ENCODE measurements at places on chromosomes 13 and 19.

DNA sequence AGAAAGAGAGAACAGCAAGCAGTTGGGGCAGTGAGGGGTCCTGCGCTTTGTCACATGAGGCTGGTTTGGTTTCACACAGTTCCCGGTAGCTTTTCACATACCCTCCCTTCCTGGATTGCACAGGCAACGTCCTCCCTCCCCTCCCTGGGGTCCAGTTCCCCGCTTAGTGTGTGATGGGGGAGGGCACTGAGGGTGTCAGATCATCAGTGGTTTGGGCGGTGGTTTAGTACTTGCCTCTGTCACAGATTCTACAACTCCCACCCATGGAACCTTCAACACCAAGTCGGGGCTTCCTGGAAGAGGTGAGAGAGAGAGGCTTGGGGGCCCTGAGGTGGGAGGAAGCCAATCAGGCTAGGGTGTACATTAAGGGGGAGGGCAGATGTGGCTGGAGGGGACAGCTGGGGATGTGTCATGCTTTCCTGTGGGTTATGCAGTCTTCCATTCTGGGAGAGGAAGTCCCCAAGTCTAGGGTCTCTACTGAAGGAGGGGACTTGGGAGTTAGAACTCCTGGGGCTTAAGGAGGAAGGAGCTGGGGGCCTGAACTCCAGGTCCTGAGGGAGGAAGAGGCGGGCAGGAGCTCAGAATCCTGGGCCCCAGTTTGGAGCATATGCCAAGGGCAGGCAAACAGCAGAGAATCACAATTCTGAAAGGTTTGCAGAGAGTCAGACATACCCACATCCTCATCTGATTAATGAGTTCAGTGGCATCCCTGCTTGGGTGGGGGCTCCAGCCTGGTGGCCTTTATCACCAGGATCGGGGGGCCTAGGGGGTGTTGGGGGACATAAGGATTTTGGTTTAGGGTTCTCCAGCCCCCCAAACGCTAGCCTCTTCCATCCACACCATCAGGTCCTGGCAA lies at the start of gene NKG7:
NKG7 (minus strand) TSS at position 6 of the 856 bp plus-strand sequence. CDS start 119 bp downstream, outside the sequence.
- DNase-seq = peak; percentile 83

- DNase-seq = no peak
Observed at GRCh38 chr13:58767566-58767965, 1136.0 kb downstream of the PCDH17 start.

- DNase-seq = no peak
Observed at GRCh38 chr19:13615890-13616289, 109.6 kb upstream of the CACNA1A start.

DNA sequence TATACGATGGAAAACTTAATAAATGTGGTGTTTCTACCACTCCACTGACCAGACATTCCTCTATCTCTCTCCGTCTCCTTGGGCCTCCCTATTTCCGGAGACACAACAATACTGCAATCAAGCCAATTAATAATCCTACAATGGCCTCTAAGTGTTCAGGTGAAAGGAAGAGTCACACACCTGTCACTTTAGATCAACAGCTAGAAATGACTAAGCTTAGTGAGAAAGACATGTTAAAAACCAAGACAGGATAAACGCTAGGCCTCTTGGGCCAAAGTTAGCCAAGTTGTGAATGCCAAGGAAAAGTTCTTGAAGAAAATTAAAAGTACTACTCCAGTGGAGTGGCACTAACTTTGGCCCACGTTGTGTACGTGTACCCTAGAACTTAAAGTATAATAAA lies 22.5 kb downstream of the ZDHHC20 start:
- no peak for DNase-seq

- peak; percentile 80 for DNase-seq
Observed at GRCh38 chr19:6521718-6522646, 8.8 kb upstream of the TNFSF9 start.

DNA sequence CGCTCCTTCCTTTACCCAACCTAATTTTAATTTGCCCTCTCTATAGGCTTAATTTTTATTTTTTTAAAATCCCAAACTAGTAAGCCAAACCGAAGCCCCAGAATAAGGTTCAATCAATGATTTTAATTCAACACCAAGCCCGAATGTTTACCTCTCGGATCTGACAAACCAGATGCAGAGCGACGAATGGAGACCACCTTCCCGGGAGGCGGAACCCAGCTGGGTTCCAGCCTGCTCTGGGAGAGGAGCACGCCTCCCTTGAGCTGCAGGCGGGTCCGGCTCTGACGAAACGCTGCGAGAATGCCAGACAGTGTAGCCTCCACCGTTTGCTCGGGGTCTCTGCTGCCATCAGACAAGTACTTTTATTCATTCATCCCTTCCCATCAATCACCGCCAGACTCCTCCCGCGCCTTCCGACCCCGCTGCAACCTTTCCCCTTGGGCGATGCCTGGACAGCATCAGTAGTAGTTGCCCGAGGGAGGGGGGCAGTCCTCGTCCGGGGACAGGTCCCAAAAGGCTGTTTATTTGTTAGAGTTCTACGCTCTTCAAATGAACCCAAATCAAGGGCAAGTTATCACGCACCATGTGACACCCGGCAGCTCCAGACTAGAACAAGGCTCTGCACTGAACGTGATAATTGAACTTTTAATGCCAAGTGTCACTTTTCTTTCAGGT lies 752 bp upstream of the EDNRB start:
- DNase-seq = no peak

GRCh38 chr19:15397782-15398181 lies 18.2 kb upstream of the AKAP8 start:
- DNase-seq = no peak

DNA sequence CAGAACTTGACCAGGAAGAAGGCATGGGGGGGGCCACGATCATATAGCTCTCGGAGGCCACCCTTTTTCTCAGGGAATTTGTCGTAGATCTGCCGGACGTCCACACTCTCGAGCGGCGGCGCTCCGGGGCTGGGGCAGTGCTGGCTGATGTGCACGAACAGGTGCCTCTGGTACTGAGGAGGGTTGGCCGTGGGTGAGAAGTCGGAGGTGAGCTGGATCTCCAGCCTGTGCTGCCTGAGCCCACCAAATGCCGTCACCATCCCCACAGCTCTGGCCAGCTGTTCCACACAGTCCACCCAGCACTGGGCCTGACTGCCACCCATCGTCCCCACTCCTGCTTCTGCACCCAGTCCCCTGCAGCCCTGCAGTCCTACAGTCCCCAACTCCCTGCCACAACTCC lies 12.0 kb downstream of the CD37 start:
- no peak for DNase-seq

DNA sequence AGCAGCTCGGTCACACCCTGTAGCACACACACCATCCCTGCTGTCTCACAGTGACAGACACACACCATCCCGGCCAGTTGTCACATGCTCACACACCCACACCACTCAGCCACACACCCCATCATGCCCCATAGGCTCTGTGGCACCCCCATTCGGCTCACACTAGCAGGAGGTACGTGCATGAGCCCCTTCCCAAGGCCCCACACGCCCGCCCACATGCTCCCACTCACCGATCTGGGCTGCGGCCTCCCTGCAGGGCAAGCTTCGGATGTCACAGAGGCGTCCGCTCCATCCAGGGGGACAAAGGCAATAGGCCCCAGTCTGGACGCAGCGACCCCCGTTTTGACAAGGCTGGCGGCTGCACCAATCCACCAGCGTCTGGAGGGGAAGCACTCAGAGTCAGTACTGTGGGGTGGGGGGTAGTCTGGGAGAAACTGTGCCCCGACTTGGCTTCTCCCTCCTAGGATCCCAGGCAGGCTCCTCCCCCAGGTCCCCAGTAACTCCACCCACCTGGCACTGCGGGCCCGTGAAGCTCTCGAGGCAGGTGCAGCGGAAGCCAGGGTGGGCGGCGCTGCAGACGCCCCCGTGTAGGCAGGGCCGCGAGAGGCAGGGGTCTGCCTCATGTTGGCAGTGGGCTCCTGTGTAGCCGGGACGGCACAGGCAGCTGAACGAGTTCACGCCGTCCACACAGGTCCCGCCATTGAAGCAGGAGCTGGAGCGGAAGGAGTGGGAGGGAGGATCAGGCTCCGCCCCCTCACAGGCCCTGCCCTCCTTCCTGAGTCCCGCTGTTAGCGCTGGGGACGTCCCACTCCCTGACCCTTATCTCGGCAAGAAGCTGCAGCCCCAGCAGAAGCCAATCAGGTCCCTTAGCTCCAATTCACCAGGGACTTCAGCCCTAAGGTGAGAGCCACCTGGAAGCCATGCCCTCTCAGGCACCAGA lies 20.1 kb downstream of the NOTCH3 start:
- no peak for DNase-seq

GRCh38 chr19:50046649-50047503 lies 21.1 kb downstream of the ZNF473 start:
- DNase-seq = peak; percentile 66

DNA sequence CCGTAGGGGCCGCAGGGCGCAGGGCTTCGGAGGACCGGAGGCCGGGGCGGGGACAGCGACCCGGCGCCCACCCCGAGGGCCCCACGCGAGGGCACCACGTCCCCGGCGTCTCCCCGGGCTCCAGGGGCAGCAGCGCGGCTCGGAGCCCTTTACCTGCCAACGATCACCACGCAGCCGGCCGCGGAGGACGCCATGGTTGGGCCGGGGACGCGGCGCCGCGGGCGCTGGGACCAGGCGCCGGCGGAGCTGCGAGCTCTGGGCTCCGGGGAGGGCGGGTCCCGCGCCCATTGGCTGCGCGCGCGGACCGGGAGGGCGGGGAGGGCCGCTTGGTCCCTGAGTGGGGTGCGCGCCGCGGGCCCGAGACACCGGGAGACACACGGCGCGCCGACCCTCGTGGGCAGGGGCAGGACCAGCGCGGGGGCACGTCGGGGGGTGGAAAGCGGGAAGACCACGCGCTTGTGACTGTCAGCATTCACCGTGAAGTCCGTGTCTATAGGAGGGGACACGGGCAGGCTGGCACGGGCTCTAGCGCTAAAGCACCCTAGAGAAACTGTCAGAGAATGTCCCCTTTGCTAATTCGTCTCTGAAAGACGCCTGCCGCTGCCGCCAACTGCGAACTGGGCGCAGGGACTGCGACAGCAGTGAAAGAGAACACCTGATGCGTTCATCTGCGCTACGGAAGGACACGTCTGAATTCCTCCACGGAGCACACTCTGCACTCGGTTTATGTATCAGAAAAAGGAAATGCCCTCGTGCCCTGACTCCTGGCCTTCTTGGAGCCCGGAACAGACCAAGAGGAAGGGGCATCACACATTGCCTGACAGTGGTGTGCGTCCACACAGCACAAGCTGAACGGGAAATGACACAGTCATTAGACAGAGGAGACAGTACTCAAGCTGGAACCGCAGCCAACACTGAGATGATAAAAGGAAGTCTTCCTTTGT lies at the start of gene CRYL1:
CRYL1 (minus strand) TSS at position 257 of the 944 bp plus-strand sequence; CDS start at position 194, 63 bp downstream.
- peak; percentile 77 for DNase-seq

DNA sequence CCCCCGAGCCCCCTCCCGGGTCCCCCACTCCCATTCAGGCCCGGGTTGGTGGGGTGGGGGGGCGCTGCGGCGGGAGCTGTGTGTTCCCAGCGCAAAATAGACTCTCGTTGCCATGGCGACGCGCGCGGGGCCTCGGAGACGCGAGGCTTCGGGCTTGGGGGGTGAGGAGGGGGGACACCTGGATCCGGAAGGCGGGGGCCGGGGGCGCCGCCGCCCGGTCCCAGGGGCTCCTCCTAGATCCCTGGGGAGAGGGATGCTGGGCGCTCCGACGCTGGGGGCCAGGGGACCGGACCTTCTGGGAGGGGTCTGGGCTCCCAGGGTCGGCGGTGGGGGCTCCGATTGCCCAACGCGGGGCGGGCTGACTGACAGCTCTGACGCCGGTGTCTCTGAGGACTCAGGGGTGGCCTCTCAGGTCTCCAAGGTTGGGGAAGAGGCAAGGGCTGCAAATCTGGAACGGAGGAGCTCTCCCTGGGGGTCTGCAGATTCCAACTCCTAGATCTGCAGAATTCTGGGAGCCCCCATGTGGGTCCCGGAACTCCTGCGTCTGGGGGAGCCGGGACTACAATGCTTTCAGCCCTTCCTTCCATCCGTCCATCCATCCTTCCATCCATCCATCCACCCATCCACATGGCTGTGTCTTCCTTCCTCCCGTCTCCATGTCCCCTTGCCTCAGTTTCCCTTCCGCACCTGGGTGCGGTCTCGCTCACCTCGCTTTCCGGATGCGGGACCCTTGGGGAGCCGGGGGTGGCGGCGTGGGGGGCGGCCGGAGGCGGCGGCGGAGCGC lies 9.1 kb upstream of the SHISA7 start:
- peak; percentile 46 for DNase-seq

- no peak for DNase-seq
Observed at GRCh38 chr19:30785458-30786137, 413.4 kb downstream of the ZNF536 start.

DNA sequence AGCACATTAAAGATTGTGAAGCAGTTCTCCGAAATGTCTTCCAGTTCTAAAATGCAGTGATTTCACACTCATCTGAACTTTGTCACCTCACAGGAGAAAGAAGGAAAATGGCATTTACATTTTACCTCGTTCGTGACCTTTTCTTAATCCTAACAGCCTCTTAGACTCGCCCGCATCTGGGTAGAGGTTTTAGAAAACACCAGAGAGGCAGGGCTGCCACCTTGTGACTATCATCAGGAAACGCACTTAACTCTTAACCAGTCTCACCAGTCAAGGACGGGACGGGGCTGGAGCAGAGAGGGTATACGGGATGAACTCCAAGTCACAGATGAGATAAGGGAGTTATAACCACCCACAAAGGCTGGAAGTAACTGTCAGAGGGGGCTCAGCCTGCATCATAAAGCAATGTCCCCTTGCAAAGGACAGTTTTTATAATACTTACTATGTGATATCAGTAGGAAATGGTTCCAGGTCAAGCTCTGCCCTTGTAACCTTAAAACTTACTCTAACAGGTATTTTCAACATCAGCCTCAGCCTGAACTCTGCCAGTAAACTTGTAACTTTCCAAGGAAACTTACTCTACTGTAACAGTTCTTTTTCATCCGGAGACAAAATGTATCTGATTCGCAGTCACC lies 8.6 kb upstream of the CEACAM6 start:
- DNase-seq = peak; percentile 45

- DNase-seq = no peak
Observed at GRCh38 chr13:94056362-94056990, 423.0 kb downstream of the DCT start.

GRCh38 chr13:80712026-80712425 lies 371.1 kb upstream of the SPRY2 start:
- DNase-seq = no peak

DNA sequence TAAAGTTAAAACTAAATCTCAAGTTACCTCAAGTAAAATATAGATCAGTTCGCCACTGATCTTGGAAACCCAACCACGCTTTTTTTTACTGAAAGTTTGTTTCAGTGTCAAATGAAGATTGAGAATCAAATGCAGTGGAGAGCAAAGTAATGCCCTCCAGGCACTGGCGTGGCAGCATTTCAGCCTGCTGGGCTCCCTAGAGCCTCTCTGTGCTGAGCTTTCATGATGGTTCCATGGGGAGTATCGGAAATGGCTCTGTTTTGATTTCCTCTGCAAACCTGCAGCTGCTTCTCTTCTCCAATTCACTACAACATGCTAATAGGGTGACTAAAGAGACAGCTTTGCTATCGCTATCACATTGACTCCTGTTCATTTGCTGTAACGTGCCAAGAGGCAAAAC lies 141.6 kb downstream of the FGF14 start:
- no peak for DNase-seq

DNA sequence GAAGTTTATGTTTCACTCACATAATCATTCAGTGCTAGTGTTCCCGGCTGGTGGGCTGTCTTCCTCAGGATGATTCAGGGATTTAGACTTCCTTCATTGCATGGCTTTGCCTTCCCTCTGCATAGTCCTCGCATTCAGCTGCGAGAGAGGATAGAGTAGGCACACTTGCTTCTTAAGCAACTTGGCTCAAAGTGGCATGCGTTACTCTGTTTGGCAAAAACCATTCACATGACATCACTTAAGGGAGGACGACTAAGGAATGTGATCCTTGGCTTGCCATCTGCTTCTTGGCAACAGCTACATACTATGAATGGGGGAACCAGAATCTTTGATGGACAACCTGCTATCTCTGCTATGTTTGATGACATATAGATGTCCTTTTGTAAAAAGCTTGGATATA lies 359.3 kb downstream of the TDRD3 start:
- no peak for DNase-seq
